A549 treated with CORT108297 at 1 μM for 4 hours (cell line): ENCODE measurements at places on chromosomes 6 and 20. TPM values are rescaled to one million over a fixed set of nuclear protein-coding genes. Genes with fewer than 3 reads are reported as not detected.

Gene PDYN
- total RNA-seq = not detected in 5 replicates

Gene NOTCH4
- 0.36 to 0.78 TPM (median 0.66 TPM) in 5 replicates for total RNA-seq

Gene HIVEP2
- total RNA-seq = 2.2 to 4.6 TPM (median 3.7 TPM) in 5 replicates

Gene FAM184A
- total RNA-seq = 0.03 TPM in 1 of 5 replicates, not detected in the others

Gene MCCD1
- not detected in 5 replicates for total RNA-seq
